Subcutaneous preadipocyte (primary cell): ENCODE measurements at places on chromosomes 7 and 10. TPM values are rescaled to one million over a fixed set of nuclear protein-coding genes. Genes with fewer than 3 reads are reported as not detected.

IQUB gene
- total RNA-seq, result 0.20 and 0.37 TPM in 2 replicates

RAB19 gene
- total RNA-seq, result not detected in 2 replicates

IFIT3 gene
- total RNA-seq, result 15.8 and 16.4 TPM in 2 replicates

MAGI2 gene
- 9.2 and 10.8 TPM in 2 replicates for total RNA-seq

PDZD7 gene
- 0.37 and 0.98 TPM in 2 replicates for total RNA-seq

OR9A2 gene
- not detected in 2 replicates for total RNA-seq

PNLIPRP2 gene
- not detected in 2 replicates for total RNA-seq

UCN3 gene
- total RNA-seq, result not detected in 2 replicates

ANKRD2 gene
- total RNA-seq, result 1.8 and 2.9 TPM in 2 replicates

PLEKHS1 gene
- not detected in 2 replicates for total RNA-seq

TMEM213 gene
- not detected in 2 replicates for total RNA-seq

SPDYE2B gene
- not detected in 2 replicates for total RNA-seq

MRC1 gene
- total RNA-seq, result not detected in 2 replicates

NCF1 gene
- not detected in 2 replicates for total RNA-seq

ECHDC3 gene
- 2.9 and 4.4 TPM in 2 replicates for total RNA-seq

OPALIN gene
- total RNA-seq, result not detected in 2 replicates

SYCE1 gene
- total RNA-seq, result 0.73 and 0.78 TPM in 2 replicates

PIP gene
- total RNA-seq, result not detected in 2 replicates

ARMC3 gene
- total RNA-seq, result not detected in 2 replicates

SLC26A4 gene
- total RNA-seq, result 0.37 and 0.39 TPM in 2 replicates

AKR1C2 gene
- total RNA-seq, result 93.0 and 97.0 TPM in 2 replicates

TTYH3 gene
- 19.0 and 24.6 TPM in 2 replicates for total RNA-seq

CPA2 gene
- not detected in 2 replicates for total RNA-seq

HMX2 gene
- total RNA-seq, result not detected in 2 replicates
